ENCODE measurements at places on chromosomes 7 and 10.
A peak's percentile ranks its signal among the peaks of the same experiment; 100 is the strongest.

- DNase-seq = peak; percentile 92
Observed at GRCh38 chr7:36207451-36208291, 54.6 kb downstream of the EEPD1 start.

DNA sequence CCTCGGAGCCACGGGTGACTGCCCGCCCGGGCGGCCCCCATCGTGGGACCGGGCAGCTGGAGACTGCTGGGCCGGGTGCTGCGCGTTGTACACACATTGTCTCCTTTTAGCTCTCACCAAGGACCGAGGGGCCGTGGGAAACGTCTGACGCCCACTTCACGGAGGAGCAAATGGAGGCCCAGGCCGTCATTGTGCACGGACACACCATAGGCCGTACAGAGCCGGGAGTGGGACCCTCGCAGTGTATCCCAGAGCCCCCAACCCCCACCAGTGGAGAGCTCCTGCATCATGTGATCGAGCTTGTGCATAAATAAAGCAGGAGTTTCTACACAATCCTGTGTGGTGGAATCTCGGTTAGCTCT is 722 bp downstream of the DENND10 start:
- peak; percentile 3 for DNase-seq

DNA sequence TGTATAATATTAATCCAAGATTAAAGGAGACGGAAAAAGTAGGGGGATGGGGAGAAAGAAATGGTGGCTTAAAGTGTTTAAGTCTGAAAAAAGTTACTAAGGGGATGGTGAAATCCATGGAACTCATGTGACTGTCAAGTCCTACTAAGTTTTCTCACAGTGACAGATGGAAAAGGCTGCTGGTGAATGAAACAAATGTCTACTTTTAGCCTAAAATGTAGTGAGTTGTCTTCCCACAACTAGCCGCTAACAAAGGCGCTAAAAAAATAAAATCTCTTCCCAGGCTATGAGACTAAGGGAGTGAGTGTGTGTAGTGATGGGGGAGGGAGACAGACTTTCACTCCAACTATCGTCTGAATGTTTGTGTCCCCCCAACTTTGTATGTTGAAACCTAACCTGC is 12.6 kb downstream of the VIM start:
- no peak for DNase-seq

DNA sequence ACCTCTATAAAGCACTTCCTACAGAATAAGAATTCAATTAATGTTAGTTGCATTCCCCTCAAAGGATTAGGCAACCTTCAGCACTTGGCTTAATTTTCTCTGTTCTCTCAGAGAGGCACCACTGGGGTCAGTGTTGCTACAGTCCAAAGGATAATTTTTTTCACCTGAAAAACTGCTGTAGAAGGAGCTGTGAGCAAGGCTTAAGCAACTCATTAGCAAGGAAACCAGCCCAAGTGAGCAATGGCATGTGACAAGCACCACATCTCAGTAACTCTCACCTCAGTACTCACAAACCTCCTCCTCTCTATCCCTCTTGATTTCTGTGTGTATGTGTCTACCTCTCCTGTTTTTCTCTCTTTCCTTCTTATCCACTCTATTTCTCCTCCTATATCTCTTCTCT is 55.9 kb downstream of the DGKI start:
- DNase-seq = no peak

DNA sequence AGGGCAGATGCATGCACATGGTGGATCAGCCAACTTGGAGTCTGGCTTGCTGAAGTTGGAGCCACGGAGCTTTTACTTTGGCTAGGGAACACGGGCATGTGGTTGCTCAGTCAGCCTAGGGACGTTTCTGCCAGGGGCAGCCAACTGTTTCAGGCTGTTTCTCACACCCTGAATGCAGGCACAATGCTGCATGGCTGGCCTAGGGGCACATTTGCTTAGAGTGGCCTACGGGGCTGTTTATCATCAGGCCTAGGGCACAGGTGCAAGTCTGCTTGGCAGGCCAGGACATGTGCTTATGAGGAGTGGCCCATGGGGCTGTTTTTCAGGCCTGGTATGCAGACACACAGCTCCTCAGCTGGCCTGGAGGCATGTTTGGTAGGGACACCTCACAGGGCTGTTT is 107.4 kb downstream of the GSAP start:
- no peak for DNase-seq
